ENCODE measurements at places on chromosomes 3 and 15.

GRCh38 chr3:169748670-169749069, 16.2 kb downstream of the TERC start:
- DNase-seq = no peak

DNA sequence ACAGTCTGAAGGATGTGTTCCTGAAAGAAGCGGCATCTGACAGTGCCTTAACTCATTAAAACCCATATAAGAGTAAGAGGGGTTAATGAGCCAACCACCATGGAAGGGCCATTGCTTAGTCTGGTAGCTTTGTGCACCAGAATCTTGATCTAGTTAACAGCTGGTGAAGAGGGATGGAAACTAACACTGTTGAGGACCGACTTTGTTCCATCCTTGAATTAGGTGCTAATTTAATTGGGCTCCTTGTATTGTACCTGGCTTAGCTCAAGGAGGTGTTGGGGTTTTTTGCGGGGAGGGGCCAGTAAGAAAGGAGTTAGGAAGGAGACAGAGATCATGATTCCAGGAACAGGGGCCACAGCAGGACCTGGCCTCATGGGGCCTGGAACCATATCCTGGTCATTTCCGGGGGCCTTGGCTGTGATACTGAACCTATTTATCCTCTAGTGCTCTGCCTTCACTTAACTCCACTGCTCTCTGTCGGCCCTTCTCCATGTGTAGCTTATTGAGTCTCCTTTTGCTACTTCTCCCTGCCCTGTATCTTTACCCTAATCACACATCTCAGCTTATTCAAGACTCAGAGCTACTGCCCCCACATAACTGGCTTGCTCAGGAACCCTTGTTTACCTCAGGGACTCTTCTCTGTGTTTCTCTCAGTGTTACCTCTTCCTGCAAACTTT, 93.0 kb downstream of the RPL22L1 start:
- DNase-seq = no peak

DNA sequence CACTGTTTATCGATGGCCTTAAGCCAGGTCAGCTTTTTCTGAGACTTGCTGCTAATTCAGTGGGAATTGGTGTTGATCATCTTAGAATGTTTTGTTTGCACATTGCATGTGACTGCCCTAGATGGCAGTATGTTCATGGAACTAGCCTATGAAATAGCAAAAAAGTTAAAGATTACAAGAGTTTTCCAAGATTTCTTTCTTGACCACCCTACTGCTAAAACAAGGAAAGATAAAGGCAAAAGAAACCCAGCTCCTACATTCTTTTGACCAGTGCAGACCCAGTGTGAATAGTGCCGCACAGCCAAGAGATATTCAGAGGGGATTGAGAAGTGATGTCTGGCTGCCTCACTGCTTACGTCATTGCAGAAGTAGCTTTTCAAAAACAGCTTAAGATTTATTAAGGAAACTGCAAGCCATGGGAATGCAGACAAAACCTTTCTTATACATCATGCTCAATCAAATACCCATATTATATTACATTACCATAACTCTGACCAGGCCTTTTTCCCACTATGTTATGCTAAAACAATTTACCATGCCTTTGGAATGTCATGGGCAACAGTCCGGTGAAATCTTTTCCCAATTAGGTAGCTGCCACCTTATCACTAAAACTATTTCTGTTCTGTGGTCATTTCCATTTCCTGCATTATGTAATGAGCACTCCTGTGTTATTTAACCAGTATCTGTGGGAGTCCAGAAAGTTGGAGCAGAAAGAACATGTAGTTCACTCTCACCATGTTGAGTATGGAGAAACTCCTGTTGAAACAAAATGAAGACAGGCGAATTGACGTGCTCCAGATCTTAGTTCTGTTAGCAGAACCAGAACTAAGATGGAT, 6.0 kb downstream of the PHLDB2 start:
- no peak for DNase-seq

DNA sequence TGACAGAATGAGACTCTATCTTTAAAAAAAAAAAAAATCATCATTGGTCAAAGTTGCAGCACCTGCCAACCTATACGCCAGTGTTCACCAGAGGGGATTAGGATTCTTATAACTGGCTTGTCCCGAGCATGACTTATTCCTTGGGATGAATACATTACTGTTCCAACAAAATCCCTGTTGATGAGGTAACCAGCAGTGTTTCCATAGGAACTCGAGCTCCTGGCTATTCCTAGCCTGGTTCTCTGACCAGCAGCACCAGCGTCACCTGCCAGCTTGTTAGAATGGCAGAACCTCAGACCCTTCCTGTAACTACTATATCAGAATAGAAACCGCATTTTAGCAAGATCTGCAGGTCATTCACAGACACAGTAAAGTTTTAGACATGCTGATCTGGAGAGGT, 364.4 kb downstream of the PTPRG start:
- DNase-seq = no peak

GRCh38 chr15:77001351-77001750, 6.4 kb downstream of the PSTPIP1 start:
- no peak for DNase-seq

DNA sequence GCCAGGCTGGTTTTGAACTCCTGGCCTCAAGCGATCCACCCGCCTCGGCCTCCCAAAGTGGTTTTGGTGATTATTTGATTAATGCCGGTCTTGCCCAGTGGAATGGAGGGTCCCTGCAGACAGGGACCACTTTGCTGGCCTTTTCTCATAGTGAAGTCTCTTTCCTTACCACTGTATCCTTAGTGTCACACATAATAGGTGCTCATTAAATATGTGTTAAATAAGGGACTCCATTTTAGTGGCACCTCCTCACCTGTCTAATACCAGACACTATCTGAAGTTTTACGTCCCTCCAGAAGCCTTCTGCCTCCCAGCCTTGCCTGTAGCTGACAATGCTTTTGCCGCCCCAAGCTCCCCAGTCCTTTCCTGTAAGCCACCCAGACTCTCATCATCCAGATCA, 91.3 kb downstream of the AAGAB start:
- no peak for DNase-seq

GRCh38 chr3:120052225-120052624, 42.0 kb downstream of the GSK3B start:
- DNase-seq = no peak

- no peak for DNase-seq
These were observed 3.7 kb downstream of the IGF2BP2 start for GRCh38 chr3:185820973-185821758.

DNA sequence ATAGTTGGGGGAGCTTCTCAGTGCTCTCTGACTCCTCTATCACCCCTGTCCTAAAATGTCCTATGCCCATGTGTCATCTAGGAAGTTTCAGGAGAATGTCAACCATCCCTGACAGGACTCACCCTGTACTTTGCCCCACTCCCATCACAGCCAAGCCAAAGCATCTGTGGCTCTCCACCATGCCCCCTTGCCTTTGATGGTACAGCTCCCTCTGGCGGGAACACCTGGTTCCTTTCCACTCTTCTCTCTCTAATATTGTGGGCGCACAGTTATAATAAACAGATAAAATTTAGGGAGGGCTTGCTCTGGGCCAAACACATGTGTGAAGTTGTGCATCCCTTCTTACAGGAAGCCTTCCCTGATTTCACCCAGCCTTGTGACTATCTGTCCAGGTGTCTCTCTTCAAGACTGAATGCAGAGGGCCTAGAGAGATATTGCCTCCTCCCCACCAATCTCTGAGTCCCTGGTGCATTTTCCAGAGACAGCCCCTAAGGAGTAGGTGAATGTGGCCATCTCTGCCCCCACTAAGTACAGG, 62.8 kb downstream of the ISG20 start:
- no peak for DNase-seq

DNA sequence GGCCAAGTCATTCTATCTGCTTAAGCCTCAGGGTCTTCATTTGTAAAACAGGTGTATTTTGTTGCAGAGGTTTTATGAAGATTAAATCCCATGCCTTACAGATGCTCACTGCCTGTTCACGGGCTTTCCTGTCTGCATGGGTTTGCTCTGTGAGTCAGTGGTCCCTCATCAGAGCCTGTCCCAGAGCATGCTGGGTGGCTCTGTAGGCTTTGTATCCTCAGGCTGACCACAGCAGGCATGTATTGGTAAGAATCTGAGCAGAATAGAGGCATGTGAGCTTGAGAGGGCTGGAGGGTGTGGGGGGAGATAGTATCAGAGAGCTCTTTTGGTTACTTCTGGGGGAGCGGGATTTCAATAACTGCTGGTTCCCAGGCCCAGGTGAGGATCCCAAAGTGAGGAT, 45.4 kb upstream of the PLXNA1 start:
- DNase-seq = no peak

DNA sequence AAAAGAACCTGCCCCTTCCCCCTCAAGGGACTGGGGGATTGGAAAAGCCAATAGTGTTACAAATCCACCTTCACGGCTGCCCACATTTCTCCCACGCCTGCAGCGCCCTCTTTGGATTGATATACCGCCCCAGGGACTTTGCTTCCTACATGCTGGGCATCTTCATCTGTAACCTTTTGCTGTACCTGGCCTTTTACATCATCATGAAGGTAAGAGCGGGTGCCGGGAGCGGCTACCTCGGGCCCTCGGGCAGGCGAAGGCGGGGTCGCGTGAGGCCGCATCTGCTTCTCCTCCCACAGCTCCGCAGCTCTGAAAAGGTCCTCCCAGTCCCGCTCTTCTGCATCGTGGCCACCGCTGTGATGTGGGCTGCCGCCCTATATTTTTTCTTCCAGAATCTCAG, 73.1 kb downstream of the USF3 start:
- DNase-seq = no peak

GRCh38 chr15:92652576-92652966, 3.0 kb downstream of the FAM174B start:
- no peak for DNase-seq

DNA sequence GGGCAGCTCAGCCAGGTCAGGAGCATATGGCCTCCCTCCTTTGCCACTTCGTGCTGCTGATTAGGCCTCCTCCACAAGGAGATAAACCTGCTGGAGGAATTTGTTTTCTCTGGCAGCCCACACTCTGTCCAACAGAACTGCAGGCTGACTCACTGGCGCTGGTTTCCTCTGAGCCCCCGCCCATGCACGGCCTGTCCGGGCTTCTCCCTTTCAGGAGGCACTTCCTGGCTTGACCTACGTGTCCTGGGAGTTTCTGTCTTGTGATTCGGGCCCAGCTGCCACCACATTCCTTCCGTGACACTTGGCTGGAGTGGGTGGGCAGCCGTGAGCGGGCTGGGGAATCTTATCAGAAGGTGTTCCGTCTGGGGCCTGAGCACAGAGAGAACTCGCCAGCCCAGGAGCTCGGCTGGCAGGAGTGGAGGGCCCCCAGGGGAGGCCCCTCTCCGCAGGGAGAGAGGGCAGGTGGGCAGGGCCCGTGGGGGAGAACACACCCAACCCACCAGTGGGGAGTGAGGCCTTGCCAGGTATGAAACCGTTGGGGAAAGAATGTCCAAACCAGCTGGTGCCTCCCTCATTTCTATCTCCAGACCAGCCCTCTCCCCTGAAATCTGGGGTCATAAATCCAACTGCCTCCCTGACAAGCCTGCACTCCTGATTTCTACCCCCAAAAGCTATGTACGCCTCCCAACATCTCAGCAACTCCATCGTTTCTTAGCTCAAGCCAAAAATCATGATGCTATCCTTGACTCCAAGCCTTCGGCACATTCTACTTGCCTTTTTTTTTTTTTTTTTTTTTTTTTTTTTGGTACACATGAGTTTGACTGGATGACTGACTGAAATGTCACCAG, 110.6 kb upstream of the MEF2A start:
- no peak for DNase-seq

GRCh38 chr3:172624999-172625398, 85.9 kb downstream of the NCEH1 start:
- DNase-seq = no peak

DNA sequence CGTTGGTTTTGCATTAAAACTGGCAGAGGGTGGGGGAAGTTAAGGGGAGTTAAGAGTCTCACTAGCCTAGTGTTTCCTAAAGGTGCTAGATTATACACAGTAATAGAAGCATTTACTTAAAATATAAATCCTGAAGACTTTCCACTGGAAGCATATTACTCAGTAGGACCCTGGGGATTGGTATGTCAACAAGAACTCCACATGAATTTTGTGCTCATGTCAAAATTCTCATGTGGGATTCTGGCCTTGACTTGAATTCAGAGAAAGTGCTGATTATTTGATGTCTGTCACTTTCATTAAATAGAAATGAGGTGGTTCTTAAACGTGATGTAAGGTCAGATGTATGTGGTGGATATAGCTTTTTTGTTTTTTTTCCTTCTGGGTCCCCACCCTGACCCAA, 997.2 kb downstream of the TUSC7 start:
- no peak for DNase-seq

- DNase-seq = peak; percentile 42
These were observed 31.8 kb downstream of the CCNL1 start for GRCh38 chr3:157127831-157128767.

DNA sequence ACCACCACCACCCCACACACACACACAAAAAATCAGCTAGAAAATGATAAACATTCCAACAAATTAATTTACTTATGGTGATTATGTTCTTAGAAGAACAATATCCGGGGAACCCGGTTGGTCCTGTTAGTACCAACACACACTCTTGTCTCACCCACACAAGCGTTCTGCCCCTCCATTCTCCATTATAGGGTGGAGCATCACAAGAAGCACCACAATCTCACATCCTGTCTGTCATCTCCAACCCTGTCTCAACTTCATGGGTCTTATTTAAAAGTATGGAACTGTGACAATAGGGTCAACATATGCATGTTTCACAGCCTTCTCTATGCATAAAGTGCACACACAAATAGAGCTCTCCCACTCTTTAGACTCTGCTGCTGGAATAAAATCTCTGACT, 5.6 kb downstream of the GSK3B start:
- no peak for DNase-seq

- DNase-seq = no peak
These were observed 36.7 kb upstream of the BLM start for GRCh38 chr15:90680371-90680935.

GRCh38 chr15:39445931-39446330, 134.9 kb upstream of the THBS1 start:
- no peak for DNase-seq

GRCh38 chr3:156803952-156804741, 22.0 kb upstream of the LEKR1 start:
- no peak for DNase-seq

- no peak for DNase-seq
These were observed 1.3 kb downstream of the AQP9 start for GRCh38 chr15:58139276-58139988.

- DNase-seq = no peak
These were observed 60.6 kb downstream of the CHSY1 start for GRCh38 chr15:101191242-101191641.

DNA sequence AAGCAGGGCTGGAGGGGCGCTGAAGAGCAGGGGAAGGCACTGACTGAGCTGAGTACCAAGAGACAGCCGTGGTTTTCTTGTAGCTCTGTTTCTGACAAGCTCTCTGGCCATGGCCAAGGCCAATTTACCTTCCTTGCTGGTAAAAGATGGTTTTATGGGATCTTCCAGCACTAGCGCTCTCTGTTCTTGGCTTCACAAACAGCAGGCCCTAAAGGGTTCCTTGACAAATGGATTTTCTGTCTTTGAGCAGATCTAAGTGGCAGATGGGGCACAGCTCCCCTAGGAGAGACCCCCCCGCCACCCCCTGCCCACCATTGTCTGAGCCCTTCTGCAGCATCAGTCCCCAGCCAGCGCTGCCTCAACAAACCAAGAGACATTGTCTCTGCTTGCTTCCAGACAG, 66.6 kb downstream of the GAP43 start:
- no peak for DNase-seq

- no peak for DNase-seq
These were observed 322.6 kb upstream of the FRG2C start for GRCh38 chr3:75341324-75342067.

GRCh38 chr15:40398413-40398873, 7.2 kb upstream of the IVD start:
- DNase-seq = no peak

Measured in stimulated activated CD4-positive, alpha-beta T cell treated with anti-CD3 and anti-CD28 coated beads, Interleukin-15, amount 100 ng/mL, for 1 hour (primary cell).